ENCODE measurements at places on chromosomes 2 and 18.

DNA sequence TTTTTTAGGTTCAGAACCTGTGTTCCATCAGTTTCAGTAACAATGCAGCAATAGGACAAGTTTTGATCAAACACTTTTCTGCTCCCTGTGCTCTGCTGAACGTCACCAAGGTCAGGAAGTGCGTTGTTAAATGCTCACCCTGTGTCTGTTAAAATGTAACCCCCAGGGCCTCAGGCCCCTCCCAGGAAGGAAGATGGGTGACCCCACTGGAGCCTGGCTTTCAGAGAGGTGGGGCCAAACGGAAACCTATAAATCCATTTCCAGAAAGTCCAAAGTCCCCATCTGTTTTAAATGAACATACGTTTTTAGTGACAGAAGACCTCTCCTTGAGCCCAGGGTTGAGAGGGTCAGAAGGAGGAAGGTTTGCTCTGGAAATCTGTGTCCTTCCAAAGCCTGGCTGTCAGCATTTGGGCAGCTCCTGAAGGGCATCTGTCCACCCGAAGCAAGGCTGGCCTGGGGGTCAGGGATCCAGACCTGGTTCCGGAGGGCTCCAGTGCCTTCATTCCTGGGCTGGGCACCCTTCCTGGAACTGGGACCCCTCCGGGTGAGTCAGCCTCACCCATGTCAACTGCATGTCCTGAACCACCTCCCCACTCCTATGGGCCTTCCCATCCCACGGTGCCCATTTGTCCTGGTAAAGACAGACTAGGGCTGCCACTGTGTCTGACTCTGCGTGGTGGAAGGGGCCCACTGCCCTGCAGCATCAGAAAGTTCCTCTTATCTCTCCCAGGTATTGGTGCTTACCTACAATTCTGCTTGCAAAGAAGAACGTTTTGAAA lies 117.4 kb upstream of the COPS8 start:
- no peak for DNase-seq

DNA sequence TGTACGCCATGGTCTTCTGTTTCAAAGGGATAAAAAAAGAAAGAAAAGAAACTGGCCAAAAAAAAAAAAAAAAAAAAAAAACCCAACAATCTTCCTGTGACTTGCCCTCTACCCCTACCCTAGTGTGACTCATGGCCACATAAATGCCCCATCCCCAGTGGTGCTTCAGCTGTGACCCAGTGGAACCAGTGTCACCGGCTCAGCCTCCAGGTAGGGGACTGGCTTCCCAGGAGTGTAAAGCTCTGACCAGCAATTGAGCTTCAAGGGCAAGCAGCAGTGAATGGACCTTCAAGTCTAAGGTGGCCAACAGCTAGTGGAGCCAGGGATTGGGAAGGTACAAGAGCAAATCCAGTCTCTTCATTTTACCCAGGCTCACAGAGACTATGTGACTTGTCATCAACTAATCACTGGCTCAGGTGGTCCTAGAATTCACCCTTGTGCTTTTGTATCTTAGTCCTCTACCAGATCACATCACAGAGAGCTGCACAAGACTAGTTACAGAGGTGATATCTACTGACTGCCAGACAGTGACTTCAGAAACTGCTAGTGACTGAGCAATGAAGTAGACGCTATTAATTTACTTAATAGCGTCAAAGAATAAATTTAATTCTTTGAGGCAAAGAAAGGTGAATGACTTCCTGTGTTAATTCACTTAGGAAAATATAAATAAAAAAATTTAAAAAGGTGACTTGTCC lies 1.3 kb upstream of the TGFBRAP1 start:
- no peak for DNase-seq

- DNase-seq, result no peak
Observed at GRCh38 chr2:239625971-239626734, 225.3 kb upstream of the HDAC4 start.

- DNase-seq, result no peak
Observed at GRCh38 chr18:74425161-74425560, 31.9 kb downstream of the DIPK1C start.
